ENCODE measurements at places on chromosomes 2 and 18.

DNA sequence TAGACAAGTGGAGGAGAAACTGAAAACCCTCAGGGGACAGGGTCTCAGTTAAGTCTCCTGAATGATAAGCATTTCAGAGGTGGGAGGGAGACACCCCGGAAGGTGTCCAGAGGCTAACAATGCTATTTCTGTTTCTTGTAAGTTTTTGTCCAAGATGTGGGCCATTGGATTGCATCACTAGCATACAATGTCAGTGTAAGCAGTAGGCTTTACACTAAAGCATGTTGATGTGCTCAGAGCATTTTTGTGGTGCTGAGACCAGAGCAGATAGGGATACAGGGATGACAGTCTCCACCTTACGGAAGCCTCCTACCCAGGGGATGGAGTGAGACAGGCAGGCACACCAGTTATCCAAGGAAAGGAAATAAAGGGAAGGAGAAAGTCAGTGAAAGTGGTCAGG is 2.2 kb upstream of the IL1R1 start:
- no peak for DNase-seq

DNA sequence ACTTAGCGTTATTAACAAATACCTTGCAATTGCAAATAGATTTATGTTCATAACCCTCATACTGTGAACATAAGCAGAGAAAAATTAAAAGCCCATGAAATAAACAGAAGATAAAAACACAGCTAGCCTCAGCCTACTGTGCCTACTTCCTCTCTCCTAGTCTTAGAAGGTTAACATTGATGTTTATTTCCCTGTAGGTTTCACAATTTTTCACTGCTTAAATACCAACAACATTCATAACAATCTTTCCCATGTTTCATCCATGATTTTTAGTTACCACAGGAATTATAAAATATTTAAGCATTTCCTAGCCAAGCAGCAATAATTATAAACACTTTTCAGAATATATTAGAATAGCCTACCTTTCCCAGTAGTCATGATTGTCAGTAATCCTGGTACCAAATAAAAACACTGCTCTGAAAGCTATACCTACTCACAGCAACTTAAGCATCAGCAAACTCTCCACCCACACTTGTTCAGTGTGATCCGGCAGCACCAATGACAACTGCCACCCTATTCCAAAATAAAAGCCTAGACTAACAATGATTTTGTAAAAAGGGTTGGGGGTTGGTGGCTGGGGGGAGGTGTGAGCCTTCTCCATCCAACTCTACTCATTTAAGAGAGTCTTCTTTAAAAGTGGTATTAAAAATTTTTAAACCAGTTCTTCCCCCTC is 40.6 kb upstream of the RNU4ATAC start:
- DNase-seq = no peak

- peak; percentile 19 for DNase-seq
Measured at GRCh38 chr2:221517696-221518151, 54.4 kb downstream of the EPHA4 start.

- no peak for DNase-seq
Measured at GRCh38 chr18:55418439-55418838, 169.6 kb downstream of the TCF4 start.

GRCh38 chr2:98012561-98012991 is 16.8 kb upstream of the TMEM131 start:
- DNase-seq = peak; percentile 11

DNA sequence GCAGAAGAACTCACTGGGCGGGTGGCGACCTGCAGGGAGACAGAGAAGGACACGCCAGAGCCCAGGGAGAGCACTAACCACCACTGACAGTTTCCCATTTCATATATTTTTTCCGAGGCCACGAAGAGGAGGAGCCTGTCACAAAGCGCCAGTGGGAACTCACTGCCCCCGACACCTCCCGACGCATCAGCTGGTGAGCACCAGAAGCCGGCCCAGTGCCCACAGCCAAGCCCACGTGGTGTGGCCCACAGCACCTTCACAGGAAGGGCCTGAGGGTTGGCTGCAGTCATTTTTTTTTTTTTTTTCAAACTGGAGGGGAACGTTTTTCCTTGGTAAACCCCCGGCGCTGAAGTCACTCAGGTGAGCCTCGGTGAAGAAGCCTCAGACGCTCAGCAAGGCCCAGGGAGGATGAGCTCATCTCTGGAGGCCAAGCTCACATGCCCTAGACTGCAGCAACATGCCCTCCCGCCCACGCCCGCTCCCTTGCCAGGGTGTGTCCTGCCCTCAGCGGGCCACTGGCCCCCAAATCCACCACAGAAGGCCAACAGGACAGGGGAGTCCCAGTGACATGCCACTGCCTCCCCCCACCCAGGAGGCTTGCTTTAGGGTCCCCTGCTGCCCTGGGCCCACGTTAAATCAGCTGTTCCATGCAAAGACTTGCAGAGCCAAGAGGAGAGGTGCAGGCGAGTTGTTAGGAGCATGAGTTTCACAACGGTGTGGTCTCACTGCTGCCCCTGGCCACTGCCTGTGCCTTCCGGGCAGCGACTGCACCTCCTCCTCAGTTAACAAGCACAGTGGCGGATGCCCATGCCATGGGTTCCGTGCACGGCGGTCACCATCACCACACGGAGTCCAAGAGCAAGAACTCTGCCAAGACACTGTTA is 68.1 kb downstream of the PARD6G start:
- no peak for DNase-seq

DNA sequence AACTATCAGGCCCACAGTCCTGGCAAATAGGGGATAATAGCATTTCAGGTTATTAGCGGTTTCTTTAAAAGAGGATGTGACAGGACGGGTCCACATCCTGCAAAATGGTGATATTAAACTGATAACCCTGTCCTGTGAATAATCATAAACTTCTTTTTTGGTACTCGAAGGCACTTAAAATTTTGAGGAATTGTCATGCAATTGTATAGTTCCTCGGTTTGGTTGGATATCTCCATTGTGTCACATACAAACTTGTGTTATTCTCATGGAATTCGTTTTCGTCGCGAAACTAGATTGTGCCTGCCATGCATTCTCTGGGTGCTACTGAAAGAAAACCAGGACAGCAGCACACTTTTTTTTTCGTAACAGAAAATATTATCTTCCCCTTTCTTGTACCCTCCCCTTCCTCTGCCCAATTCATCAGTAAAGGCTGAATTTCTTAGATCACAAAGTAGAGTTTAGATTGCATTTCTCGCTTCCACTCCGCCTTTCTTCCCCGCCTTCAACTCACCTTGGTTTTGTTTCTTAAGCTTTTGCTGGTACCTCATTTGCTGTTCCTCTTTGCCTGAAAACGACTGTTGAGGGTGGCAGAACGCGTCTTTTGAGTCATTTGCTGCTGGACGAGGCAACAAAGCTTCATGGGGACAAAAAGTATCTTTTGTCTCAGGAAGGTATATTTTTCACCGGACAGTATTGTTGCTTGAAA is 1.3 kb downstream of the CERS6 start:
- DNase-seq = no peak

GRCh38 chr2:205911306-205911705 is 174.7 kb downstream of the INO80D start:
- DNase-seq = no peak

GRCh38 chr2:217996361-217996760 is 6.4 kb downstream of the TNS1 start:
- no peak for DNase-seq

DNA sequence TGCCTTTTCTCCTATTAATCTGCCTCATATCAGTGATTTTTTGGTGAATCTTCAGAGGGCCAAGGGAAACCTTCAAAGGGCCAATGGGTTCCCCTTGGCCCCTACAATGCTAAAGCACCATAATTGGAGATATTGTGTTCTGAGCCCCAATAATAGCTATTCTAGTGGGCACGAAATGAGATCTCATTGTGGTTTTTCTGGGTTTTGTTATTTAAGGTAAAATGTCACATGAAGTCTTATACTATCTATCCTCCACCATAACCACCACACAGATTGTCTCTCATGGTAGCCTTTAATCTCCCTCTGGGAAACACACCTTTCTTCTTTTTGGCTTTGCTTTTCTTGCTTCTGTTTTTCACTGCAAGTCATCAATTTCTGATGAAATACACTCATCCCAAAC is 152.8 kb downstream of the B3GNT2 start:
- DNase-seq = no peak

DNA sequence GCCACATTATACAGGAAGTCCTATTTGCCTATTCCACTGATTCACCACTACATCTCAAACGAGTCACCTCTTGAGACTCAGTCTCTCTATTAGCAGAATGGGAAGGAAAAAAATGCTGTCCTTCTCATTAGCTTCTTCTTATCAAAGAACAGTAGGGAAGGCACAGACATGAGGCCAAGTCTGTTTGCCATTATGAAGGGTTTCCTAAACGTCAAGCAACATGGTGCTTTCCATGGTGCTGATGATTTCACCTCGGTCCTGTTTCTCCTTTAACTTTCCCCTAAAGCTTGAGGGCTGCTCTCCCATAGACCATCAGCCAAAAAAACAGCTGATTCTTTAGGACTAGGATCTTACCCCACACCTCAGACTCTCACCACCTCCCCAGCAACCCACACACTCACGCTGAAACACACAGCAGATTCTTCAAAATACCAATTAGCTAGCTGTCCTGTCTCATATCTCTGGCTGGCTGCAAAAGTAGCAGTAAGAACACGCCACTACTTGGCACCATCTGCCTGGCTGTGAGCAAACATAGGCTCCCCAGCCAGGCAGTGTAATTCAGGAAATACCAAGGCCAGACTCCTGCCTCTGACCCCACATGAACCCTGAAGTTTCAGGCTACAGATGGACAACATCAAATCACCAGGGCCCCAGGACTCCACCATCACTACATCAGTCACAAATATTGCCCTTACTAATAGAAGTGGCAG is 30.5 kb downstream of the GALNT14 start:
- no peak for DNase-seq

DNA sequence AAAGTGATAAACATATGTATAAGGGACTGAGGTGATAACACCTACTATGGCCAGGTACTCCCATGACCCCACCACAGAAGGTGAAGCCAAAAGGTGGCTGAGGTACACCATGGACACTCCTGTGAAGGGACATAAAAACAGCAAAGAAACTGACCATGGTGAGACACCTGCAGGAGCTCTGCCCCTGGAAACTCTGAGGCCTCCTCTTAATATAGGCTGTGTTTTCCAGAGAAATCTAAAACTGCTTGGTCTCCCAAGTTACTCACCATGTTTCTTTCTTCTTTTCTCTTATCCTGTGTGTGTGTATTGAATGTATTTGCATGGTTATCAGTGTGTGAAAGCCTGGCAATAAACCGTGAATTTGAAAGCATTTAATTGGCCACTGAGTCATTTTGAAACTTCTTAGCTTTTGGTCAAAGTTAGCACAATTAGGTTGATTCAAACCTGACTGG is 739.3 kb upstream of the GCFC2 start:
- DNase-seq = no peak

GRCh38 chr2:27992787-27993401 is 102.4 kb downstream of the BABAM2 start:
- DNase-seq = no peak

GRCh38 chr2:147026664-147027295 is 818.0 kb upstream of the ACVR2A start:
- DNase-seq = no peak

DNA sequence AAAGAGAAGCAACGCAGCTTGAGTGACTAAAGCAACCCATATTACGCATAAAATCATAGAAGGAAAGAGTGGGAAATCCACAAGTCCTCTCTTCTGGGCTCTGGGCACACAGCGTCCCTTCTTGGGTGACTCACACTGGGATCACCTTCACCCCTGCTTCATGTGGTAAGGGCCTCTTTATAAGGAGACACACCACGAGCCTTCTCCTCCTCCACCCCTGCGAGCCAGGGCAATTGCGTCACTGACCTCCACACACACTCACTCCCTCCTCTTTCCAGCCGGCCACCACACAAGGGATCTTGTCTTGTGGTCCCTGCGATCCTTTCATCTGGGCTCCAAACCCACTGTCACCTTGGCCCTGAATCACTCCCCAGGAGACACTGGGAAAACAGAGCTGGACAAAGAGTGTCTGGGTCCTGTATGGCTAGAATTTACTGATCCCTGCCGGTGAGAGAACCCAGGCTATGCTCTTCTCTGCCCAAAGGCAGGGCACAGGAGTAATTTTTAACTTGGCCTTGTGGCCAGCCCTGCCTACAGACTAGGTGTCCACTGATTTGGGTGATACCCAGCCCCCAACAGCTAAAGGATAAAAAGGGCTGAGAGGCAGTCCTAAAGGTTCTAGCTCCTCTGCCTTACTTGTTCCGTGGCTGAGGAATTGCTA is 35.3 kb downstream of the NHEJ1 start:
- no peak for DNase-seq

DNA sequence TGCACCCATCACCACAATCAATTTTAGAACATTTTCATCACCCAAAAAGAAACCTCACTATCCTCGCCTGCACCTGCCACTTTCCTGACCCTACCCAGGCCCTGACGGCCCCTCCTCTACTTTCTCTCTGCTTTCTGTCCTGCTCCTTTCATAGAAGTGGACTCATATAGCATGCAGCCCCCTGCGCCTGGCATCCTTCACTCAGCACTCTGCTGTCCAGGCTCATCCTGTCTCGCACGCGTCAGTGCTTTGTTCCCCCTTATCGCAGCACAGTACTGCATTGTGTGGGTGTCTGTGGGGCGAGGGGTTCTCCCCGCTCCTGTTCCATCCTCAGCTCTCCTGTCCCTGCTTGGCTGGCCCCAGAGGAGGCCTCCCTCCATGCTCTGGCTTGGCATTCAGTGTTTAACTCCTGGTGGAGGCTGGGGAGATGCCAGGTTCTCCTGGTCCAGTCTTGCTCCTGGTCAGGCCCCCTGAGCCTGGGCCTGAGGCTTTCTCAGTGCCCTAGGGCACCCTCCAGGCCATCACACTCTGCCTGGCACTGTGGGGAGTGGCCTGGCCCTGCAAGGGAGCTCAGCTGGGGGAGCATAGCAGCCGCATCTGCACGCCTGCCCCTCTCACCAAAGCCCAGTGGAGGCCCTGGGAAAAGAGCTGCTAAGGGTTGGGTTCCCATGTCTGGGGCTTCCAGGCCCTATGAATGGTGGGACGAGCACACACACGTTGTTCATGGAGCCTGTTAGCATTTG is 6.6 kb upstream of the TUBB6 start:
- DNase-seq = no peak

DNA sequence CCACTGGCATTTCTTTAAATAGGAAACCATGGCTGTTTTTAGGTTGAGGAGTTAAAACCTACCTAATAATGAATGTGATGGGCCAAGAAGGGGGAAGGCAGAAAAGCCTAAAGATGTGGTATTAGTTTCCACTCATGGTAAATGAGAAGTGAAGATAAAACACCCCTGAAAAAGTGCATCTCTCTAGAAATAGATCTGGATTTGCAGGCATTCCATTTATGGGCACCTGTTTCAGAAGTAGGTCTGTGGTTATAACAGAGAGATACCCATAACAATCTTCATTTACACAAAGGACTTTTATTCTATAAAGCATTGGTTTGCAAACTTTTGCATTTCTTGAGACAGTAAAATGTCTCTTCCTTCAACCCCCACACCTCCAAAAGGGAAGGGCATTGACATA is 62.1 kb downstream of the PRKCE start:
- no peak for DNase-seq

DNA sequence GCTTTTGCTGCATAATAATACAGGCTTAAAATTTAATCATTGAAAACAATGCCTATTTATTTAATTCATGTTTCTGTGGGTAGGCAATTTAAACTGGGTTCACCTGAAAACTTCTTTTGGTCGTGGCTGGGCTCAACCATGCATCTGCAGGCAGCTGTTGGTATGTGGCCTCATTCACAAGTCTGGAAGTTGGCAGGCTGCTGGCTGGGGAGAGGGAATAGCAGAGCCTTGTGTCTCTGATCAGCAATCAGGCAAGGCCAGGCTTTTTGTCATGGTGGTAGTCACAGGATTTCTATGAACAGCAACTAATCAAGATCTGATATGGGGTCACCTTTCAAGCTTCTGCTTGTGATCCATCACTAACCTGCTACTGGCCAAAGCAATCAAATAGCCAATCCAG is 130.1 kb upstream of the KCNJ3 start:
- no peak for DNase-seq
